ENCODE measurements at places on chromosomes 5 and 9.

GRCh38 chr9:132011309-132011708 is 68.4 kb downstream of the MED27 start:
- DNase-seq: no peak

GRCh38 chr5:180373454-180373853 is 20.3 kb upstream of the GFPT2 start:
- no peak for DNase-seq

- peak; percentile 87 for DNase-seq
These were observed 2.7 kb downstream of the VCAN start for GRCh38 chr5:83474161-83474796.

- no peak for DNase-seq
These were observed 23.5 kb downstream of the SAXO1 start for GRCh38 chr9:19009391-19009965.

DNA sequence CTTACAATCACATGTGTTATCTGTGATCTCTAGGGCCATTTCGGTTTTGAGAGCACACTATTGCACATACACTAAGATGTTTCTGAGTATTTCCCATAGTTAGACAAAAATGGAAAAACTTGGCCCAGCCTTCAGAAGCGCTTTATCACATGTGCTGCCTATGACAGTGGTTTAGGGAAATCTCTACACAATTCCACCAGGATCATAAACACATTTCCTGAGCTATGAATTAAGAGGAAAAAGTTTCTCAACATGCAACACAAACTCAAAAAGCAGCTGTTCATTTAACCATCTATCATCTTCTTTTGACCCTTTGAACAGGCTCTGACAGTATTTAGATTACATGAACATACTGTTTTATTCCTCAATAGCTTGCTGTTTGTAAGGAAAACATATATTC is 15.1 kb downstream of the FGF1 start:
- peak; percentile 32 for DNase-seq

DNA sequence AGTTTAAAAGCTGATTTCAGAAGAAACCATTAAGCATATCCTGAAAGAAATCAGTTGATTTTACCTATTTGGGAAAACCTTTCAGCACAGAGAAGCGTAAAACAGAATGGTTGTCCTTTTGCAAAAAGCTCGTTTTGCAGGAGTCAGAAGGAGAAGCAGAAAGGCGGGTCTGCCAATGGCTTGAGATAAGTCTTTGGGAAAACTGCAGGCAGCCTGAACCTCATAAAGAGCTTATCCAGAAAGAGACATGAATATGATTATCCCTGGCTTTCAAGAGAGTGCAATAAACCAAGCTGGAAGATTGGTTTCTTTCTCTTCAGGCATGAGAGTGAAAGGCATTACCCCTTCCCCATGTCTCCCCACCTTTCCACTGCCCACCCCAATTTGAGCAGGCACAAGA is 353.3 kb downstream of the ARHGEF28 start:
- no peak for DNase-seq

DNA sequence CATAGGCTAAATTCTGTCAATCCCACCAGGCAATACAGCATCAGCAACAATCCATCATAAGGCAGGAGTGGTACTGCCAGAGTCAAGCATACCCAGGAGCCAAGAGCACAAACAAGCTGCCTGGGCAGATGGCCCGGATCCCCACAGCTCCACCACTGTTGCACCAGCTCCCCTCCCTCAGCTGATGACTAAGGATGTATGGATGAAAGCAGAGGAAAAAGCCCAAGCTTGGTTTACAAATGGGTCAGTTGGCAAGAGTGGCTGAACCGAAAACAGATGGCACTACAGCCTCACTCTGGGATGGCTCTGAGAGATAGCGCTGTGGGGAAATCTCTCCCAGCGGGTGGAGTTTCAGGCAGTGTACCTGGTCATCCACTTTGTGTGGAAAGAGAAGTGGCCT is 29.4 kb downstream of the DROSHA start:
- DNase-seq: no peak

GRCh38 chr5:11909471-11909870 is 5.2 kb upstream of the CTNND2 start:
- no peak for DNase-seq

Data from amniotic epithelial cell (primary cell).